ENCODE measurements at places on chromosomes 2 and 18. TPM values are rescaled to one million over a fixed set of nuclear protein-coding genes. Genes with fewer than 3 reads are reported as not detected.

DNA sequence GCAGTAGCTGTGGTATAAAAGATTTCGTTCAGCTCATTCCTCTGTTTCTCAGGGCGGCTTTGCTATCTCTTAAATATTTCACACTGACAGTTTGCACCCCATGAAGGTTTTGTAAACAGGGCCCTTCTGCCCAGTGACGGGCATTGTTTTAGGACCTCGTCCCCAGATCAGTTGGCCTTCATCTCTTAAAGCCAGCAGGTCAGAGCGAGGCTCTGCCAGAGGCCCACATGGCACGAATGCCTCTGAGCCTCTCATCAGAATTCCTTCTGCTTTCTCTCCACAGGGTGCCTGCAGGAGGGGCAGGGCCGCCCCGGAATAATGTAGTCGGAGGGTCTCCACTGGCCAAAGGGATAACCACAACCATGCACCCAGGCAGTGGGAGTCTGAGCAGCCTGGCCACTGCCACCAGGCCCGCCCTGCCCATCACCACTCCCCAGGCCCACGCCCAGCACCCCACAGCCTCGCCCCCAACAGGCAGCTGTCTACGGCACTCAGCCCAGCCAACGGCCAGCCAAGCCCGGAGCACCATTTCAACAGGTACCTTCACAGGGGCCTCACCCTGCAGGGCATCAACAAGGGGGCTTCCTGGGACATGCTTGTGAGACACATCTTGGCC lies 177.0 kb downstream of the SEPTIN10 start:
- no peak overlapping the region for H3K27ac ChIP-seq
- no peaks in the 10 kb centered on the region for H3K27me3 ChIP-seq
- DNase-seq: no peak
- no peak overlapping the region for H3K4me3 ChIP-seq
- H3K4me1 ChIP-seq: no peaks in the 10 kb centered on the region

GNLY gene
- polyA plus RNA-seq: not detected

GRCh38 chr2:101119431-101119830 lies 31.8 kb downstream of the TBC1D8 start:
- DNase-seq: no peak
- no peak overlapping the region for H3K27ac ChIP-seq
- no peaks in the 10 kb centered on the region for H3K36me3 ChIP-seq
- H3K4me1 ChIP-seq: peaks cover 7% of the 10 kb centered on the region

TDRD15 gene
- polyA plus RNA-seq: not detected

IL1B gene
- 0.32 TPM for polyA plus RNA-seq

GRCh38 chr2:61906186-61906470 lies 654 bp downstream of the COMMD1 start:
- H3K27me3 ChIP-seq: no peaks in the 10 kb centered on the region
- H3K36me3 ChIP-seq: no peaks in the 10 kb centered on the region
- peak overlapping the region; percentile 76 for H3K27ac ChIP-seq
- no peak for DNase-seq
- peak overlapping the region; percentile 96 for H3K4me3 ChIP-seq

CYS1 gene
- 0.96 TPM for polyA plus RNA-seq

VIT gene
- polyA plus RNA-seq: not detected

INHA gene
- polyA plus RNA-seq: not detected

DNA sequence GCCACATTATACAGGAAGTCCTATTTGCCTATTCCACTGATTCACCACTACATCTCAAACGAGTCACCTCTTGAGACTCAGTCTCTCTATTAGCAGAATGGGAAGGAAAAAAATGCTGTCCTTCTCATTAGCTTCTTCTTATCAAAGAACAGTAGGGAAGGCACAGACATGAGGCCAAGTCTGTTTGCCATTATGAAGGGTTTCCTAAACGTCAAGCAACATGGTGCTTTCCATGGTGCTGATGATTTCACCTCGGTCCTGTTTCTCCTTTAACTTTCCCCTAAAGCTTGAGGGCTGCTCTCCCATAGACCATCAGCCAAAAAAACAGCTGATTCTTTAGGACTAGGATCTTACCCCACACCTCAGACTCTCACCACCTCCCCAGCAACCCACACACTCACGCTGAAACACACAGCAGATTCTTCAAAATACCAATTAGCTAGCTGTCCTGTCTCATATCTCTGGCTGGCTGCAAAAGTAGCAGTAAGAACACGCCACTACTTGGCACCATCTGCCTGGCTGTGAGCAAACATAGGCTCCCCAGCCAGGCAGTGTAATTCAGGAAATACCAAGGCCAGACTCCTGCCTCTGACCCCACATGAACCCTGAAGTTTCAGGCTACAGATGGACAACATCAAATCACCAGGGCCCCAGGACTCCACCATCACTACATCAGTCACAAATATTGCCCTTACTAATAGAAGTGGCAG lies 30.5 kb downstream of the GALNT14 start:
- no peak overlapping the region for H3K27ac ChIP-seq
- no peak for DNase-seq
- no peak overlapping the region for H3K4me3 ChIP-seq
- no peaks in the 10 kb centered on the region for H3K4me1 ChIP-seq

DNA sequence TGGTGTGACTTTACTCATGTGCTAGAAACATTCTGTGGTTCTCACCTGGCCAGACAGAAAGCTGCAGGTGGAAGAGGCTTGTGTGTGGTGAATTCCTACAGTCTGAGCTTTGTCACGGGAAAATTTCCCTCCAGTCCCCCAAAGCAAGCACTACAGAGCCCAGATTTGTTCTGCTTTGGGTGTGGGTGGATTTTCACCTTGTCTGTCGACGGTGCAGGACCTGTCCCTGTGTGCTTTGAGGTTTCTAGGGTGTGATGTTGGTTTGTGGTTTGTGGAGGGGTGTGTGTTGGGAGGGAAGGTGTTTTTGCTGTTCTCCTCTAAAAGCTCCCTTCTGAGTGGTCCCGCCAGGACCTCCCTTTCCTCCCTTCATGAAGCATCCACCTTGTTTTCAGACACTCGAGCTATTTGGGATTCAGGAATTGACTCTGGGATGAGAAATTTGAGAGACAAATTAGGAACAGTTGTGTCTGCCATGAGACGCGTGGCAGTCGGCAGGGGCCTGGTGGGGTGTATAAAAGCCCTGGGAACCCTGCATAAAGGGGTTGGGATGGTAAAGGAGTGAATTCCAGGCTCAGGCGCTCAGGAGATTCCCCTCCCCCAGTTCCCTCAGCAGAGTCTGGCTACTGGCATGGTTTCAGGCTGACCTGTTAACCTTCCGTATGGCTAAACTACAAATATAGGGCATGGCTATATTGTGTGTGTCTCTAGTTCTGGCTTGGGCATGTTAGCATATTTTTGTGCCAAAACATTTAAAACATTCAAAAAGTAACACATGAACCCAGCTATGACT lies 65.5 kb downstream of the DGKD start:
- H3K4me3 ChIP-seq: peak overlapping the region; percentile 74
- peak; percentile 52 for DNase-seq

EFHD1 gene
- not detected for polyA plus RNA-seq

DNA sequence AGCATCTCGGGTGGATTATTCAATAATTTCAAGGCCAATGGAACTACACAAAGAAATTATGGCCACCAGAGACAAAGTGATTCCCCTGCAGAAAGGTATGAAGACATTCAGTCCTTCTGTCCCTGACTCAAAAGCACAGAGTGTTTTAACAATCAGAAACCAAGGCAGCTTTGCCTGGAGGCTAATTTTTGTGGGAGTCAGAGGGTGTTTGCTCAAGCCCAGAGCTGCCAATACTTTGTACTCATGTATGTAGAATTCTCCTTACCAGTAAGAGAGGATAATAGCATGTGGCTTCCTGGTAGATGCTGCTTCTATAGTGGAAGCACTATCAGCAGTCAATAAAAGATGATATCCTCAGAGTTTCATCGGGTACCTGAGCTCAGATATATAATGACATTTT lies 178.4 kb downstream of the KCNE4 start:
- DNase-seq: no peak
- no peak overlapping the region for H3K27ac ChIP-seq
- H3K4me1 ChIP-seq: no peaks in the 10 kb centered on the region
- H3K36me3 ChIP-seq: no peaks in the 10 kb centered on the region
- no peaks in the 10 kb centered on the region for H3K27me3 ChIP-seq

POTEI gene
- not detected for polyA plus RNA-seq

CHRNA1 gene
- polyA plus RNA-seq: 0.13 TPM

DNA sequence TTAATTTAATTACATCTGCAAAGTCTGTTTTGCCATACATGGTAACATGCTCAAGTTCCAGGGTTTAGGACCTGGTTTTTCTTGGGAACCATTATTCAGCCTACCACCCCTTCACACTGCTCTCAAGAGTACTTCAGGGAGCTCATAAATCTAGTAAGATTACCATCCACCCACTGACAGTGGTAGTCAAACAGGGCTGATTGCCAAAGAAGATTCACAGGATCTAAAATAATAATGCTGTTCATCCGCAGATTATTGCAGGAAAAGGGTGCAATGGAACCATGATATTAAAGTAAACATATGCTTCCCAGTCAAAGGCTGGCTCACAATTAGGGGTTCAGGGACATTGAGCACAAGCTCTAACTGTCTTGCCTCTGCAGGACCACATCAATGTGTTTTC lies 148.0 kb upstream of the CYRIA start:
- H3K4me3 ChIP-seq: no peak overlapping the region
- H3K27ac ChIP-seq: no peak overlapping the region
- H3K27me3 ChIP-seq: no peaks in the 10 kb centered on the region
- DNase-seq: no peak

DNA sequence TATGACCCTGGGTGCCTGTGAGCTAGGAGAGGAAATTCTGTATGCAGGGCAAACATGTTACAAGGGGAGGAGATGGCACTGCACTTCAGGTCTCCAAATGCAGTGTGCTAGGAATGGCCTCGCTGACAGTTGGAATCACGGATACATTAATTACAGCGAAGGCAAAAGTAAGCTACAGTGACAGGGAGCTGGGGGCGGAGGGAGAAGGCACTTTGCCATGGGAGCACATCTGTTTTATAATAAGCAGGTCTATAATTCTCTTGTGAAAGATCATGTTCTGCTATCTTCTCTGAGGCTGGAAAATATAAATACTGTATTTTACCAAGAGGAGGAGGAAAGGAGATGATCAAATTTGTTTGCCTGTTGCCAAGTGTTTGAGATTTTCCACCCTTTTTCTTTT lies 56.3 kb upstream of the FZD5 start:
- H3K27me3 ChIP-seq: no peaks in the 10 kb centered on the region
- no peak overlapping the region for H3K27ac ChIP-seq
- H3K36me3 ChIP-seq: no peaks in the 10 kb centered on the region
- H3K4me1 ChIP-seq: peaks cover 5% of the 10 kb centered on the region
- no peak for DNase-seq
- no peak overlapping the region for H3K4me3 ChIP-seq

DNA sequence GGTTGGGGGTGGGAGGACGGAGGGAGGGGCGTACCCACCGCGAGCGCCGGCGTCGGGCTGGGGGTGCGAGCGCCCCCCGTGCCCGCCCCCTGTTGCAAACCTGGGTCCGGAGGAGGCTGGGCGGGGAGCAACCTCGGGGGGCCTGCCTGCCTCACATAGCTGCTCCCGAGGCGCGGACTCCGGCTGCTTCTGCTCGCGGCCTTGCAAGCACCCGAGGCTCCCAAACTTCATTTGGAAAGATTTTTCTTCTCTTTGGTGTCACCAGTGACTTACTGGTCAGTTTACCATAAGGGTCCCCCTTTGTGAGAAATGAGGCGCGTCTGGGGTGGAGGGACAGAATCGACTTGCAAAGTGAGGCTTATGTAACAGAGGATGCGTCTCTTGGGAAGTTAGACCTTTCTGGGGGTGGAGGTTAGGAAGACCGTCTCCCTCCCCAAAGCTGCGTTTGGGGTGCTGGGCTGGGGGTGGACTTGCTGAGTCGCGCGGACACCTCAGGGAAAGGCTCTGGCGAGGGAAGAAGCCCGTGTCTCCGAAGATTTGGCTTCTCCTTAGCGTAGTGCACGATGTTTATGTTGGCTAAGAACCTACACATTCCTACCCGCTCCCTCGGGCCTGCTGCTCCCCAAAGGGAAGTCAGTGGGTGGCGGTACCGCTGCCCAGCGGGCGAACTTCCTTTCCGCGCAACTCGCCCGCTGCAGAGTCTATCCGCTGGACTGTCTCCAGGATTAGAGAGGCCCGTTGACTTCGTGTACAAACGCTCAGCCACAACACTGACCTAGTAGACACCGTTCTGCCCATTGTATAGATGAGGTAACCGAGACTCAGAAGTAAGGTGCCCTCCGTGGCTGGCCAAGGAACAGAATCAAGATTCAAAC lies 559 bp downstream of the TMEM37 start:
- no peaks in the 10 kb centered on the region for H3K36me3 ChIP-seq
- DNase-seq: no peak
- no peak overlapping the region for H3K27ac ChIP-seq
- peak overlapping the region; percentile 64 for H3K4me3 ChIP-seq
- H3K4me1 ChIP-seq: peaks cover 17% of the 10 kb centered on the region

GRCh38 chr18:63199743-63200241 lies 119.8 kb downstream of the BCL2 start:
- no peak for DNase-seq
- H3K4me1 ChIP-seq: peaks cover 34% of the 10 kb centered on the region
- H3K27me3 ChIP-seq: no peaks in the 10 kb centered on the region

DNA sequence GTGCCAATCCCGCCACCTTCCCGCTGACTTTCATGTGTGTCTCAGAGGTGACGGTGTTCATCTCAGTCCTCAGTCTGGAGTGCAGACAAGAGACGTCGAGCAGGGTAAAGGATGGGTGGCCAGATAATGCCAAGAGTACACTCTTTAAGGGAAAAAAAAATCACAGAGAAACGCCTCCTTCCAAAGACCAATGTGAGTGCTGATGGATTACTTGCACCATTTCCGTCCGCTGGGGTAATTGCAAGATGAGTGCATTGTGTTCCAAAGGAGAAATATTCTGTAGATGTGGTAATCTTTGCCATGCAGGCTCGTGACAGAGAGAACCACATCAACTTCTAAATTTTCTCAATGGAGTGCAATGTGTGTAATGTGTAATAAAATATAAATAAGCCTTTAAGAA lies 81.0 kb downstream of the KLHL29 start:
- H3K36me3 ChIP-seq: no peaks in the 10 kb centered on the region
- no peaks in the 10 kb centered on the region for H3K27me3 ChIP-seq
- H3K4me1 ChIP-seq: no peaks in the 10 kb centered on the region
- DNase-seq: no peak
- H3K4me3 ChIP-seq: no peak overlapping the region

DNA sequence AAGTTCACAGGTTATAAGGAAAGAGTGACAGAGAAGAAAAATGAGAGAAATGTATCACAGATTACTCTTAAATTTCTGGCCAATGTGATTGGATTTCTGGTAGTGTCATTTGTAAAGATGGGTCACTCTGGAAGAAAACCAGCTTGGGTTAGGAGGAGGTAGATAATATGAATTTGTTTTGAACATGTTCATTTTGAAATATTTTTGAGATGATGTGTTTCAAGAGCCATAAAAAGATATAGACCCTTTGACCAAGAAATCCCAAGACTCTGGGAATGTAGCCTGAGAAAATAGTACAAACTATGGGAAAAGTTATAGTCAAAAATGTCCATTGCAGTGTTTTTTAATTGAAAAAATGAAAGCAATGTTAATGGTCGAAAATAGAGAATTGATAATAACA lies 70.7 kb downstream of the CALCRL start:
- no peaks in the 10 kb centered on the region for H3K36me3 ChIP-seq
- H3K27ac ChIP-seq: no peak overlapping the region
- no peak for DNase-seq

CFAP65 gene
- not detected for polyA plus RNA-seq

MOGAT1 gene
- not detected for polyA plus RNA-seq

GRCh38 chr2:2389215-2389614 lies 58.1 kb upstream of the MYT1L start:
- DNase-seq: no peak
- H3K4me3 ChIP-seq: no peak overlapping the region
- no peak overlapping the region for H3K27ac ChIP-seq
